ENCODE measurements at places on chromosomes 11 and 22.

GRCh38 chr11:123302751-123303195 lies 107.7 kb upstream of the CLMP start:
- no peak for DNase-seq

GRCh38 chr11:112697391-112698178 lies 263.6 kb upstream of the NCAM1 start:
- peak; percentile 66 for DNase-seq

GRCh38 chr22:42296381-42296853 lies 26.0 kb upstream of the TCF20 start:
- DNase-seq: peak; percentile 72

- DNase-seq: no peak
These were observed 534.3 kb upstream of the ARHGAP42 start for GRCh38 chr11:100152766-100153165.

GRCh38 chr11:110968348-110969062 lies 256.3 kb upstream of the ARHGAP20 start:
- no peak for DNase-seq

DNA sequence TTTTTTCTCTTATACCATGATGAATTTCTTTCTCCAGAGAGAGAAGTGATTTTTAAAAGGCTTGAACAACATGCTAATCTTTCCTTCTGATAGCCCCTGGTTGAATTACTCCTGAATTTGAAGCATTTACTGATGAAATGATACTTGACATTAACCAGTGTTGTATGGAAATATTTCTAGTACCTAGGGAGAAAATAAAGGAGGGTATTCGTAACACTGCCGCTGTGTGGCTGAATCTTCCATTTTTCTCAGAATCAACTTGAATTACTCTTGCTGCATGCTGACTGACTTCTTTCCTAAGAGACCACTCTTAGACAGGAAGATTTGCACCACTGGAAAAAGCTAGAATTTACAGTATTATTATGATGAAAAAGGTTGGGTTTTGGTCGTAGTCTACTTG lies 118.3 kb downstream of the FAT3 start:
- DNase-seq: no peak
